ENCODE measurements at places on chromosomes 16 and 17. TPM values are rescaled to one million over a fixed set of nuclear protein-coding genes. Genes with fewer than 3 reads are reported as not detected.

GRCh38 chr17:13544292-13544691, 57.4 kb downstream of the HS3ST3A1 start:
- DNase-seq: no peak

DNA sequence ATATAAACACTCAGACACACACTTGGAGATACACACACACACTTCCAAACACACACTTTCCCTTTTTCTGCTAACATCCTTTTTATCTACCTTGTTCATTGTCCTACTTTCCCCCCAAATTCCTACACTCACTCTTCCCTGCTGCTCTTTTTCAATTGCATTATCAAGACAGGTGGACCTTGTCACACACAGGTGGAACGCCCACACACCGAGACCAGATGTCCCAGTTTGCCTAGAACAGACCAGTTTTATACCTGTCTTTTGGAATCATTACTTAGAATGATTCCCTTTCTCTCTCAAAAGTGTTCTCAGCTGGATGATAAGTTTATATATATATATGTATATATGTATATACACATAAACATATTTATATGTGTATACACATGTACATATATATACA, 50.7 kb upstream of the ARHGAP44 start:
- DNase-seq: no peak

GRCh38 chr17:4498461-4499397, at the start of gene SPNS2:
TSS of gene SPNS2 (plus strand) at chr17:4498881. CDS start at chr17:4499048, 167 bp downstream.
- DNase-seq: no peak

DNA sequence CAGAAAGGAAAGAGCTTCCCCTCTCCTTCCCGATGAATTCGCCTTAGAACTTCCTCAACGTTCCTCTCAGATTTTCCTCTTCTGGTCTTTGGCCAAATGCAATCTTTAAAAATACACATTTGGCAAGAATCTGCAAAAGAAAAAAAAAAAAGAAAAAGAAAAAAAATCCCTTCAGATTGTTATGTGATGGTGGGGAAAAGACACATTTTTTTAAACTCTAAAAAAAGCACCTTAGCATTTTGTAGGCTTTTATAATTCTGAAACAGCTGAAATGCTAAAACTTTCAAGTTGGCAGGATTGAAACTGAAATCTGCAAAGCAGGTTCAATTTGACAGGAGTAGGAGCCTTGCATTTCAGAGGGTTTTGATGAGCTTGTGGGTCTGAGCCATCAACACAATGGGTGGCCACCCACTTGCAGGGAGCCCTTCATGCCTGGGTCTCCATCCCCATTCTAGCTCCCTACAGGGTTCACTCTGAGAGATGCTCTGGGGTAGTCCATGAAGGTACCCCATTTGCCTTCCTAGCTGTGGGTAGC, 33.1 kb downstream of the CACNG3 start:
- DNase-seq: no peak

DNA sequence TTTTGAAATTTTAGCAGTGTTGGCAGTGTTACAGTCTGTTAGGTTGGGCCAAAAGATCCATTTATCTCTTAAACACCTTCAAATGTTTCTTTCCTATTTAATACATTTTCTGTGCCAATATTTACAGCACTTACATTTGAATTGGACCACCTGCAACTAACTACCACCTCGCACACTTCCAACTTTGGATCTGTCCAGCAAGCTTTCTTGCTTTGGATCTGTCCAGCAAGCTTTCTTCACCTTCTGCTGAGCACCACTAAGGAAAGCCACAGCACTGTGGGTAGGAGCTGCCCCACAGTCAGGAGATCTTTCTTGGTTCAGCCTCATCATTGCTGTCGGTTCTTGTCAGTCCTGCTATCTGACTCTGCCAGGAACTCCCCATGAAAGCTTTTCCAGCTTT, 129.3 kb downstream of the PHKB start:
- no peak for DNase-seq

DNA sequence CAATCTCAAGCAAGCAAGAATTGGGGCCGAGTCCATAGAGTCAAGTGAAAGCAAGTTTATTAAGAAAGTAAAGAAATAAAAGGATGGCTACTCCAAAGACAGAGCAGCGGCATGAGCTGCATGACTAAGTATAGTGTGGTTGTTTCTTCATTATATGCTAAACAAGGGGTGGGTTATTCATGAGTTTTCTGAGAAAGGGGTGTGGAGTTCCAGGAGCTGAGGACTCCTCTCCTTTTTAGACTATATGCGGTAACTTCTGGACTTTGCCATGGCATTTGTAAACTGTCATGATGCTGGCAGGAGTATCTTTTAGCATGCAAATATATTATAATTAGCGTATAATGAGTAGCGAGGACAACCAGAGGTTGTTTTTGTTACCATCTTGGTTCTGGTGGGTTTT, 819.9 kb downstream of the KCNJ2 start:
- DNase-seq: no peak

GRCh38 chr16:82311528-82311927, 141.5 kb upstream of the MPHOSPH6 start:
- no peak for DNase-seq

GRCh38 chr17:8289103-8289397, 580 bp downstream of the RANGRF start:
- no peak for DNase-seq

- DNase-seq: no peak
These were observed 949.7 kb upstream of the RBFOX1 start for GRCh38 chr16:6382924-6383459.

DNA sequence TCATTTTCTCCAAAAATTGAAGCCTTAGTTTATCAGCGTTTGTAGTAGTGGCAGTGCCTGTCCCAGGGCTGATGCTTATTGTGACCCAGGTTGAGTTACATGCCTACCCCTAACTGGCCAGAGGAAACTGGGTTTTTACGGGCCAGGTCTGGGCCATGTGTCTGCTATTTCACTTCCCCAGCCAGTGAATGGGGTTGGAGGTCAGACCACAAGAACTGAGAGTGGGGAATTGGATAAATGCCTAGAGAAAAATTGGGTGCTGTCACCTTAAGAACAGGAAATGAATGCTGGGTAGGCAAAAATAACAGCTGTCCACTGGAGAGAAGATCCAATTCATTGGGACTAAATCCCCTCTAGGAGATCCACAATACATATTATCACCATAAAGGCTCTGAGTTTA, 5.2 kb downstream of the ADPRM start:
- no peak for DNase-seq

DNA sequence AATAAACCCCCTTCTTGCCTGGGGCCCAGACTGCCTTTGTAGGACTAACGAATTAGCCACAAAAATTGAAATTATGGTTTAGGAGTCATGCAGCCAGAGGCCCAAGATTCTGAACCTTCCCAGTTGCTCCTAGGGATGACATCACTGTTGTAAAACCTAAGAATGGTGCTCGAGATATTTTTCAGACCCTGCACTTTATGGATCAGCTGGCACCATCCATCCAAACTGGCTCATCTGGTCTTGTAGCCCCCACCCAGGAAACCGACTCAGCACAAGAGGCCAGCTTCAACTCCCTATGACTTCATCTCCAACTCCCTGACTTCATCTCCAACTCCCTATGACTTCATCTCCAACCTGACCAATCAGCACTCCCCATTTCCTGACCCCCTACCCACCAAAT, 10.9 kb upstream of the EVPL start:
- DNase-seq: no peak

Gene AGRP
- total RNA-seq: not detected

Gene MIF4GD
- total RNA-seq: 38.7 TPM

Gene CA10
- total RNA-seq: not detected

Gene MYH1
- total RNA-seq: not detected

Gene MPHOSPH6
- 70.4 TPM for total RNA-seq

All from breast epithelium (tissue), 4 donors.